ENCODE measurements at places on chromosomes 1 and 21.

- peak; percentile 71 for DNase-seq
Observed at GRCh38 chr1:31955917-31956736, 18.0 kb upstream of the PTP4A2 start.

GRCh38 chr1:212536586-212536985 lies 72.0 kb upstream of the ATF3 start:
- DNase-seq = no peak

- DNase-seq = no peak
Observed at GRCh38 chr21:31218830-31219608, 125.0 kb downstream of the TIAM1 start.

- no peak for DNase-seq
Observed at GRCh38 chr21:15233611-15234010, 168.8 kb upstream of the NRIP1 start.

DNA sequence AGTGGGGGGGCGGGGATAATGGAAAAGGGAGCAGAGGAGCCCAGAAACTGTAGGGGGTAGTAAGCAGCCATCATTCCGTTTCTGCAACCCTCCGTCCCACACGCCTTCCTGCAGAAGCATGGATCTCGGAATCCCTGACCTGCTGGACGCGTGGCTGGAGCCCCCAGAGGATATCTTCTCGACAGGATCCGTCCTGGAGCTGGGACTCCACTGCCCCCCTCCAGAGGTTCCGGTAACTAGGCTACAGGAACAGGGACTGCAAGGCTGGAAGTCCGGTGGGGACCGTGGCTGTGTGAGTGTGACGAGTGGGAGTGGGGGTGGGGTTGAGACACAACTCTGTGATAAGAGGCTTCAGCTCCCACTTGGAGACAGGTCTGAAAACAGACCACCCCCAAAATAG lies 706 bp downstream of the CREB3L4 start:
- DNase-seq = no peak

- DNase-seq = no peak
Observed at GRCh38 chr21:34890724-34891612, 158.1 kb downstream of the RUNX1 start.

- DNase-seq = no peak
Observed at GRCh38 chr1:95094923-95095322, 22.2 kb upstream of the ALG14 start.

GRCh38 chr1:58699011-58699762 lies 675 bp downstream of the MYSM1 start:
- DNase-seq = no peak

DNA sequence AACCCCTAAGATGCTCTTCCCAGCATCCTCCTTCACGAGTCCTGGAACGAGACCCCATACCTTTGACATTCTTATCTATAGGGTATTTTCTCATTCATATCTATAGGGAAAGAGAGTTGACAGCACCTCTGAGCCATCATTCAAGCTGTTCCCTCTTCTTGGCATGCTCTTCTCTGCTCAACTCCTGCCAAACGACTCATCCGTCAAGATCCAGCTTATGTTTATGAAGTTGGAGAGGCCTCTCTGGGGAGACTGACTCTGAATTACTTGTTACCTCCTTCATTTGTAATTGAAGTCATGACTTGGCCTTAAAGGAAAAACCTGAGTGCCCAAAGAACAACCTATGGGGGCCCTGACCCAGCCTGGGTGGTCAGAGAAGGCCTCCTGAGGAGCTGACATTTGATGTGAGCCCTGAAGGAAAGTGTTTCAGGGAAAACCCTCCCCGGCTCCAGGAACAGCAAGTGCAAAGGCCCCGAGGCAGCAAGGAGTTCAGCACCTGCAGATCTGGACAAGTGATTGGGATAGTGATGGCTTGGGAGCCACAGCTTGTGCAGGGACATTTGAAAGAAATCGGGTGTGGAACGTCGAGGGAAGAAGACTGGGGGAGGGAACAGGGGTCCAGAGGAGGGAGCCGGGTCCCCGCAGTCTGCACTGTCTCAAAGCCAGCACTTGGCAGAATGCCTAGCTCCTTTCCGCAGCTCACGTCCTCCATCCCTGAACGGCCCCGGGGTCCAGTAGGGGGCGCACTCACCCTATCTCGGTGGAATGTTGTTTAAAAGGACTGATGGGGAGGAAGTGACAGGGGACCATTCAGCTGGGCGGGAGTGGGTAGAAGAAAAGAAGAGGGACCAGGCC lies 14.0 kb upstream of the CDA start:
- DNase-seq = no peak

- DNase-seq = no peak
Observed at GRCh38 chr1:175563236-175563895, 180.0 kb downstream of the TNR start.

DNA sequence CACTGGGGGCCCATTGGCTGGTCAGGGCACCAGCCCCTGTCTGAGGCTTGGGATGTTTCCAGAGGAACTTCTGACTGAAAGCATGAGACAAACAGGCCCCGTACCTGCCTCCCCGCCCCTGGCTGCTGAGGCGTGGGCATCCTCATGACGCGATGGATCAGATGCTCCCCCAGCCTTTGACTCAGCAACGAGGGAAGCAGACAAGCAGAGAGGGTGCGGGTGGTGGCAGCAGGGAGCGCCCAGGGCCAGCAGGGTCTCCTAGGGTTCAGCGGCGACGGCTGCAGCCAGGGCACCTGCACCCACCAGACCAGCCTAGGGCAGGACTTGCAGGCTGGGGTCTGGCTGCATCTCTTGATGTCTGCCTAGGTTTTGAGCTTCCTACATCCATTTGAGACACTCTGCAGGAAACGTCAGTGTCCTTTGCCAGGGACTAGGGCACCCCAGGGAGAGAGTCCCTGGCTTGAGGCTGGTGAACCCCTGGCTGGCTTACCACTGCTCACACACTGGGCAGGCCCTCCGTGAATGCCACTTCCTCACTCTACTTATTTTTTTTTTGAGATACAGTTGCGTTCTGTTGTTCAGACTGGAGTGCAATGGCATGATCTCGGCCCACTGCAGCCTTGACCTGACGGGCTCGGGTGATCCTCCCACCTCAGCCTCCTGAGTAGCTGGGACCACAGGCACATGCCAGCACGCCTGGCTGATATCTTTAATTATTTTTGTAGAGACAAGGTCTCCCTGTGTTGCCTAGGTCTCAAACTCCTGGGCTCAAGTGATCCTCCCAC lies 63.3 kb downstream of the DHRS3 start:
- no peak for DNase-seq

GRCh38 chr1:28135371-28136168 lies 40.9 kb downstream of the PTAFR start:
- DNase-seq = no peak

GRCh38 chr1:89444791-89445190 lies 79.8 kb upstream of the LRRC8B start:
- no peak for DNase-seq

DNA sequence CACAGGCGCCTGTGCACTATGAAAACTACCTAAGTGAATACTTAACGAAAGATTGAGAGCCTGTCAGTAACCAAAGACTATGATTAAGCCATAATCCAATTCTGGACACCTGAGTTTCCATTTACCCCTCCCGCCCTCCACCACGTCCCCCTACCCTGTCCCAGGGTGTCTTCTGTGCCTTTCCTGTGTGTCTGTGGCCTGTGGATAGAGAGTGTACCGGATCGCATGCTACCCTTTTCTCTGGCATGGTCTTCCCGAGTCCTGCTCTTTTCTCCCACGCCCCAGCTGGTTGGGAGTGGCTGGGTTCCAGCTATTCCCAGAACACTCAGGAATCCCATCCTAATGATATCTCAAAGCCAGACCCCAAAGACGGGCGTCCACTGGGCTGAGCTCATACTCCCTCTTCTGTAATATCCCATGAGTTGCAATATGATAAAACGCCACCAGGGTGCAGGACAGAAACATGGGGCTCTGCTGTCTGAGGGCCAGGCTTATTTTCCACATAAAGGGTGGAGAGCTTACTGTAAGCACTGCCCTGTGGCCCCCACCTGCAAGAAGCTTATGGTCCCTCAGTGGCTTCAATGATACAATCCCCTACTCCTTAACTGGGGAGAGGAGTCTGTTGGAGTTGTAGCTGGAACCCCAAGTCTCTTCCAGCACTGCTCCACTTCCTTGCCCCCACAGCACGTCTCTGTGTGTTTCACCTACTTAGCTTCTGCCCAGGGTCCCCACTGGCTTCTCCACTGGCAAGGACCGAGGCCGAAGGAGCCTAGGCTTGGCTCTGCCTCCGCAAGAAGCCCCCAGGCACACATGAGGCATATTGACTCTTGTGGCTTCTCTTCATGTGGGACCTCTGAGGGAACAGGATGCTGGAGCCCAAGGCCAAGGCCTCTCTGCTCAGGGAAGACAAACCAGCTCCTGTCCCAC lies 17.6 kb upstream of the ALX3 start:
- DNase-seq = no peak

- DNase-seq = no peak
Observed at GRCh38 chr1:201050515-201051277, 27.2 kb upstream of the KIF21B start.

DNA sequence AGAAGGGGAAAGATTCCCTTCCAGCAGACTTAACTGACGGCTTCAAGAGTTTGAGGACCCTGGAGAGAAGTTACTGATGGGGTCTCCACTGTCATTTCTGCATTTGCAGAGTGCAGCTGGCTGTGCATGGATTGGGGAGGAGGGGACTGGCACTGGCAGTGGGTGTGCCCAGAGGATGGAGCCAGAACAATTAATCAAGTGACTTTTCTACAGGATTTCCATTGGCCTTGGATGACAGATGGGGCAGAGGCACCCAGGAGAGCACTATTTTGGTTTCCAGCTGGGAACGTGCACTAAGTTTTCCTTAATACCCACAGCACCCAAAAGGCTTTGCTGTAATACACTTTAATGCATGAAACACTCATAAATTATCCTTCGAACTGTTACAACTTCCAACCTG lies 1.3 kb downstream of the NGF start:
- no peak for DNase-seq

DNA sequence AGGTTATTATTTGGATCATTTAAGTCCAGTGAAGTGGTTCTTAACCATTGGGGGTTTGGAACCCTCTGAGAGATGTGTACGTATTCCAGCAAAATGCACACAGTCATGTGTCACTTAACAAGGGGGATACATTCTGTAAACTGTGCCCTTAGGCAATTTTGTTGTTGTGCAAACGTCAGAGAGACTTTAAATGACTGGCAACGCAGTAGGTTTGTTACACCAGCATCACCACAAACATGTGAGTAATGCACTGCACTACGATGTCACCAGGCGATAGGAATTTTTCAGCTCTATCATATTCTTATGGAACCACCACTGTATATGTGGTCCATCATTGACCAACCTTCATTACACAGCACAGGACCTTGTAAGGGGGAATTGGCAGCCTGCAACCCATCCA lies 11.9 kb downstream of the AHCYL1 start:
- no peak for DNase-seq

DNA sequence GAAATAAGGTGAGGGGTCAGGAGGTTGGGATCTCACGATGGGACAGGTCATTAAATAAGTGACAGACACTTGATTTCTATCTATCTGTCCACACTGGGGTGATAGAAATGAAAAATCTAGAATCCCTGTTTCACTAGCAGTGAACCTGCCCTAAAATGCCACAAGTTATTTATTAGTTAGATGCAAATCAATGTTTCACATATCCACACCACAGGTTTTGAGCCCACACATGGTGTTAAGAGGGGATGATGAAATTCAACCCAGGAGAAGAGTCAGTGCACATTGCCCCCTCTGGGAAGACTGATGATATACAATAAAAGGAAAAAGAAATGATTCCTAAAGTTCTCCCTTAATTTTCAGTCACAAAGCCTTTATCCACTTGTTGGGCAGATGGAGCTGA lies 10.1 kb upstream of the NTPCR start:
- no peak for DNase-seq

DNA sequence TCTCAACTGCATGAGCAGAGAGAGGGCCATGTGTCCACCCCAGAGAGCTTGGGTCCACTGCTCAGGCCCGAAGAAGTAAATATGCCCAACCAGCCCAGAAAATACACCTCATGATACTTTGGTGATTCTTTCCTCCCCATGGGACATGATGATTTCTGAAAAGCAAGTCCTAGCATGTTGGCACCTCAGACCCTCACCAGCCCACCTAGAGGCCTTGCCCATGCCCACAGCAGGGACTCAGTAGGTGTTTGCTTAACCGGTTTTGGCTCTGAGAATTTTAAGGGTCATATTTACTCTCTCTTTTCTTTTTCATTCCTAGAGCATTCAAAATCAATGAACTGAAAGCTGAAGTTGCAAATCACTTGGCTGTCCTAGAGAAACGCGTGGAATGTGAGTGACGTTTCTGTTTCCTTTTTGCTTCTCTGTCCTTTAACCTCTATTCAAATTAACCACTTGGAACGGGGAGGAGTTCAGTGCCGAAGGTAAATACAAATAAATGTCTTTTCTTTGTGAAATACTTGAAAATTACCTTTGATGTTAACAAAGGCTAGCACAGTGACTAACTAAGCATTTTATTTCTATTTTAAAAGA lies 79.7 kb downstream of the PDE9A start:
- no peak for DNase-seq

- DNase-seq = no peak
Observed at GRCh38 chr1:116971258-116971860, 30.2 kb upstream of the CD101 start.

DNA sequence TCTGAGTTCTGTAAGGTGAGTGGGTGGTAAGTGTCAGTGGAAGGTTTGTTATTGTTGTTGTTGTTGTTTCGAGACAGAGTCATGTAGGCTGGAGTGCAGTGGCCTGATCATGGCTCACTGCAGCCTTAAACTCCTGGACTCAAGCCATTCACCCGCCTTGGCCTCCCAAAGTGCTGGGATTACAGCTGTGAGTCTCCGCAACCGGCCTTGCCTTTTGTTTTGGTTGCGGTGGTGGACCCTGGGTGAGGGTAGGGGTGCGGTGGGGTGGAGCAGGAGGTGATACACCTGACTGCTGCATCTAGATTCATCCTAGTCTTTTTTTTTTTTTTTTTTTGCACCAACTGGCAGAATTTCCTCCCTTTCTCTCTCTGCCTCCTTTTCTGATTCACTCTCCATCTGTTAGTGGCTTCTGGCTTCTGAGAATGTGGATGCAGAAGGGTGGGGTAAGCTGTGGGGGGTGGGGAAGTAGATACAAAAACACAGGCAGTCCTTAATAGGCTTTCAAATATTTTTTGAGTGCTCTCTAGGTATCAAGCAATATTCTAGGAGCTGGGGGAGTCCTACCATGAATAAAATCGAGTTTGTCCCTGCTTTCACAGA lies 4.6 kb upstream of the GMEB1 start:
- DNase-seq = no peak

GRCh38 chr1:206915030-206915735 lies 6.6 kb downstream of the FCMR start:
- DNase-seq = no peak

Data from central memory CD8-positive, alpha-beta T cell (primary cell).